AG08395 (cell line): ENCODE measurements at places on chromosomes 13 and 19.

- DNase-seq: no peak
These were observed 2.1 kb downstream of the EDNRB start for GRCh38 chr13:77916488-77916887.

- DNase-seq: no peak
These were observed 124.5 kb upstream of the USP29 start for GRCh38 chr19:56995303-56995702.

GRCh38 chr19:17109962-17110598 is 34.5 kb downstream of the MYO9B start:
- no peak for DNase-seq

DNA sequence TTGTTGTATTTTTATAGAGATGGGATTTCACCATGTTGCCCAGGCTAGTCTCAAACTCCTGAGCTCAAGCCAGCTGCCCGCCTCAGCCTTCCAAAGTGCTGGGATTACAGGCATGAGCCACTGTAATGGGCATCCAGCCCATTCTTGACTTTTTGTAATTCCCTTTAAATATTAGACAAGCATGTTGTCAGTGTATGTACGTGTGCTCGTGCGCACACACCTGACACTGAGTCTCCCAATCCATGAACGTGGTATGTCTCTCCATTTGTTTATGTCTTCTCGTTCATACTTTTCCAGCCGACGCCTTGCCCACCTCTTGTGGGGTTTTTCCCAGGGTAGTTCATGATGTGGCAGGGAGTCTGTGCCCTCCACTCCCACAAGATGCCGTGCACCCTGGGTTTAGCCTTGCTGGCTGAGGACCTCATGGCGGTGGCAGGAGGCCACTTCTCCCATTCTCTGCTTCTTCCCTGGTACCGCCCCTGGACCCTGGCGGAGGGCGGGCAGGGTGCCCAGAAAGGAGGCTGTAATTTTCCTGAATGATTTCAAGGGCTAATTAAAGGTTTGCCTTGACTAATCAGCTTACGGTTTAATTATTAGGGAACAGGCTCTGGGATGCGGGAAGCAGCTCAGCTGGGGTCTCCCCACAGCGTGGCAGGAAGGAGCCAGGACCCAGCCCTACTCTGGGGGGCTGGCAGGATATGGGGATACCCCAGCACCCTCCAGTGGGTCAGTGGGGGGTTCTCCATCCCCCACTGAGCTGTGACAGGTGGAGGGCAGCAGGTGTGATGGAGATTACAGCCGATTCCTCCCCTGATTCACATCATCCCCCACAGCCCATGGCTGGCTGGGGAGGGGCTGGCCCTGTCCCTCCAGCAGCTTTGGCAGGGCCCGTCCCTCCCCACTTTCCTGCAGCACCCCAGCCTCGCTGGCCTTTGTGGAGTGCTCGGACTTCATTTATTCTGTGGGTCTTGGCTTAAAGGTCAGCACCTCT is 12.9 kb downstream of the PAK4 start:
- DNase-seq: no peak

- DNase-seq: no peak
These were observed 489.7 kb downstream of the RFC3 start for GRCh38 chr13:34307607-34308006.

- no peak for DNase-seq
These were observed 12.3 kb downstream of the DPF1 start for GRCh38 chr19:38211766-38212165.

GRCh38 chr19:18775586-18776287 is 15.4 kb downstream of the COMP start:
- peak; percentile 89 for DNase-seq

DNA sequence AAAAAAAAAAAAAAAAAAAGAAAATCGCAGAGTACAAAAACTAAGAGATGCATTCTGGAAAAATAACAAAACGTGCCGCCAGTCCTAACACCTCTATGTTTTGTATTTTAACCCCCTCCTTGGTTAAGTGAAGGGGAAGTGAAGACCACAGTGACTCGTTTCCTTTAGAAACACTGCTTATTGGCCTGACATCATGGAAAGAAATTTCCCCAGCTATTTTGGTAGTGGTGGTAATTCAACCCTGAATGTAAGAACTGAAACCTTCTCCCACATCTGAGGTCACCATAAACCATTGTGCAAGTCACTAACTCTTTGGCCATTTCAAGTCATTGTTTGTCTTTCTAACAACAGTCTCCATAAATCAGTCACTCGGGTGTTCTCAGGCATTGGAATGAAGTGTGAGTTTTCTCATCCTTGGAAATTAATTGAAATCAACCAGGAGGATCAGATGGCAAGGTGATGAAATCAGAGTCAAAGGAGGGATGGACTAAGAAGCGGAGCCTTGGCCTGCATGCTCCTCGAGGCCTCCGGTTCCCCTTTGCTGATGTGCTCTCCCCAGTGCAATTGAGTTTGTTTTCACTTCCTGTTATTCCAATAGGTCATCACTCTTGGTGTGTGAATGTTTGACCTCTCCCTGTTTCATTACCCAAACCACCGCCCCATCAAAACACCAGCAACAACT is 443.9 kb downstream of the FGF9 start:
- DNase-seq: peak; percentile 24

GRCh38 chr13:40552895-40553294 is 113.5 kb downstream of the FOXO1 start:
- no peak for DNase-seq

GRCh38 chr13:99155821-99156220 is 44.8 kb upstream of the UBAC2 start:
- DNase-seq: no peak

- peak; percentile 88 for DNase-seq
These were observed at the start of gene RHPN2 for GRCh38 chr19:33064792-33065550. Gene RHPN2 (minus strand): TSS chr19:33064888. CDS start chr19:33064852, 36 bp downstream.
